Suprapubic skin (tissue), 4 donors: ENCODE measurements at places on chromosomes 16 and 17.

GRCh38 chr16:51450376-51450775 is 299.3 kb upstream of the SALL1 start:
- DNase-seq, result no peak

- no peak for DNase-seq
Measured at GRCh38 chr16:46973996-46974324, 486 bp upstream of the DNAJA2 start.

DNA sequence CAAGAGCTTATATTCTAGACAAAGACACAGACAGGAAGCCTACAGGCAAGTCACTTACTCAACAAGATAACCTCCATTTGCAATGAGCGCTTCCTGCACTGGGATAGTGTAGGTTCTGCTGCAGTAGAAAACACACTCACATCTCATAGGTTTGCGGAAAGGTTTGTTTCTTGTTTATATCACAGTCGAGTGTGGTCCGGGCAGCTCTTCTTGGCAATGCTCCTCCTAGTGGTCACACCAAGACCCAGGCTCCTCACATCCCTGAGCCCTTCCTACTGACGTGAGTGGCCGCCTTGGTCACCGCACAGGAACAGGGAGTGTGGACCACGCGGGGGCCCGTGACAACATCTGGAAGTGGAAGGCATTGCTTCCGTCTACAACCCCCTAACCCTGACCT is 48.0 kb upstream of the RBFOX3 start:
- DNase-seq, result peak; percentile 61

DNA sequence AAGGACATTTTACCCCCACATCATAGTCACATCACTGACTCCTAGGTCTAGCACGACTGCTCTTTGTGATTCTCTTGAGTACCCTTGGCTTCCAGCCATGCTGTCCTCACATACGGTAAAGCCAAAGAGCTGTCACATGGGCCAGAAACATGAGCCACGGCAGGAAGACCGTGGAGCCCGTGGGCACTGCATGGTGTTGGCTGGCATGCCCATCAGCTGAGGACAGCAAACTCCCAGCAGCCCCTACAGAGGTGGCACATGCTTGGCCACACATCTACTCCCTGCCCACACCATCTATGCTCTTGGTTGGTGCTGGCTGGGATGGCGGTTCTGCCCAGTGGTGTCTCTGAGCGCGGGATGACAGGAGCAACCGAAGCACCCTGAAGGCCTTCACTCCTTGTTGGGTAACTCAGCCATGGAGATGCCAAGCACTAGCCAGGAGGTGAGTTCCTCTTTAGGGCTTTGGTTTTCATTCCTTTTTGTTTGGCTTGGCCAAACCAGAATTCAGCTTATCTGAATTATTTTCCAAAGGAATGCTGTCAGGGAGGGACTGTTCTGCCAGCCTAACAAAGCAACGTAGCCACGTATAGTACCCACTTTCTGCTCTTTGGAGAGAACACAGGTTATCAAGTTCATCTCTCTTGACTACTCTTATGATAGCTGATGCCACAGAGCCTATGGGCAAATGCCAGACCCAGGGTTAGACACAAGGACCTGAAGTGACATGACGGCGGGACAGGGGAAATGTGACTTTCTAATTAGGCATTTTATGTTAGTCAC is 10.0 kb downstream of the TNFAIP1 start:
- no peak for DNase-seq

GRCh38 chr16:4086153-4086552 is 30.1 kb downstream of the ADCY9 start:
- DNase-seq, result no peak

DNA sequence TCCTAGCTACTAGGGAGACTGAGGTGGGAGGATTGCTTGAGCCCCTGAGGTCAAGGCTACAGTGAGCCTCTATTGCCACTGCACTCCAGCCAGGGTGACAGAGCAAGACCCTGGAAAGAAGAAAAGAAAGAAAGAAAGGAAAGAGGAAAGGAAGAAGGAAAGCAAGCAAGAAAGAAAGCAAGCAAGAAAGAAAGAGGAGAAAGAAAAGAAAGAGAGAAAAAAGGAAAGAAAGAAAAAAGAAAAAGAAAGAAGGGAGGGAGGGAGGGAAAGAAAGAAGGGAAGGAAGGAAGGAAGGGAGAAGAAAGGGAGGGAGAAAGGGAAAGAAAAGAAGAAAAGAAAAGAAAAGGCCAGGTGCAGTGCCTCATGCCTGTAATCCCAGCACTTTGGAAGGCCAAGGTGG is 9.0 kb downstream of the ACTG1 start:
- no peak for DNase-seq

DNA sequence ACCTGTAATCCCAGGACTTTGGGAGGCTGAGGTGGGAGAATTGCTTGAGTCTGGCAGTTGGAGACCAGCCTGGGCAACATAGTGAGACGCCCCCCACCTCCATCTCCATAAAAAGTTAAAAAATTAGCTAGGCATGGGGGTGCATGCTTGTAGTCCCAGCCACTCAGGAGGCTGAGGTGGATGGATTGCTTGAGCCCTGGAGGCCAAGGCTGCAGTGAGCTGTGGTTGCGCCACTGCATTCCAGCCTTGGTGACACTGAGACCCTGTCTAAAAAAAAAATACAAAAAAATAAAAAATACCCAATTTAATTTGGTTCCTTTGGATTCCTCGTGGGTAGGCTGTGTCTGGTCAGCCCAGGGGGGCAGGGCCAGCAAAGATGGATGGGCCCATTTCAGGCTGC is 26.1 kb upstream of the TAC4 start:
- DNase-seq, result no peak

DNA sequence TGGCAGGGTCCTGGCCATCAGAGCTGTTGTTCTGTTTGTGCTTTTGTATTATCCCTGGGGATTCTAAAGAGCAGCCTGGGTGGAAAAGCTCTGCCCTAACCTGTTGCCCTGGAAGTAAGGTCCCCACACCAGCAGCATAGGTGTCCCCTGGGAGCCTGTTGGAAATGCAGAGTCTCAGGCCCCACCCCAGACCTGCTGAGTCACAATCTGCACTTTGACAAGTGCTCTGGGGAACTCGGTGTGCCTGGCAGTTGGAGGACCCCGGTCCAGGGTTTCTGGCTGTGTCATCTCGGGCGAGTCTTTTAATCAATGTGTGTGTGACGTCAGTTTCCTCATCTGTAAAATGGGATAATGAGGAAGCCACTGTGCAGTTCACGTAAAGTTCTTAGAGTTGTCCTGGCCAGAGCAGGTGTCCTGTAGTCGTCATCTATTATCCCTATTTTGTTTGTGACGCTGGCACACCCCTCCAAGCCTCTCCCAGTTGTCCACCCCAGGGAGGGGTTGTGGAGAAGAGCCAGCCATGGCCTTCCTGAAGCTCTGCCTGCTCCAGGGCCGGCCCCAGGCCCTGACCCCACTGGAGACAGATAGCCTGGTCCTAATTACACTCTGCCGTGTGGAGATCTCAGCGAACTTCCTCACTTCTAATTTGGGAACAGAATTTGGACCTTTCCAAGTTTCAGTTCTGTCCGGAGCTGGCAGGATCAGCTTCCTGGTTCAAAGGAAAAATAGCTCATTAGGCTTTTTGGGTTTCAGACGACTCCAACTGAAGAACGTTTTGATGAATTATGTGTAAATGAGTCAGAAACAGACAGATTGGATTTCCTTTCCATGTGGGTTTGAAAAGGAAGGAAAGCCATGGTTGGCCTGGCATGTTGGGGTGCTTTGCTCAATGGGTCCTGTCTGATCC is 295.7 kb upstream of the FOXF1 start:
- no peak for DNase-seq

GRCh38 chr17:3534881-3535252 is 22.7 kb downstream of the TRPV3 start:
- DNase-seq, result peak; percentile 72

- no peak for DNase-seq
Measured at GRCh38 chr17:52756746-52757145, 598.2 kb upstream of the CA10 start.

GRCh38 chr17:57256708-57257112 is 387 bp downstream of the MSI2 start:
- DNase-seq, result no peak

GRCh38 chr17:71725811-71726210 is 395.0 kb upstream of the SOX9 start:
- DNase-seq, result no peak

GRCh38 chr17:62648251-62648955 is 20.9 kb downstream of the MRC2 start:
- DNase-seq, result no peak

- no peak for DNase-seq
Measured at GRCh38 chr17:50672831-50673551, 34.7 kb downstream of the ANKRD40 start.
